ENCODE measurements at places on chromosomes 12 and 14. TPM values are rescaled to one million over a fixed set of nuclear protein-coding genes. Genes with fewer than 3 reads are reported as not detected.

The SPX gene
- total RNA-seq = 4.0 TPM

The DPPA3 gene
- not detected for total RNA-seq

The OSGEP gene
- total RNA-seq = 26.9 TPM

The DNAI7 gene
- total RNA-seq = 0.13 TPM

The GNS gene
- 58.8 TPM for total RNA-seq

The TSHR gene
- not detected for total RNA-seq

The ALDH1L2 gene
- total RNA-seq = 3.5 TPM

The FITM1 gene
- total RNA-seq = not detected

The OVCH1 gene
- total RNA-seq = not detected

The STAB2 gene
- 0.01 TPM for total RNA-seq

The DLK1 gene
- total RNA-seq = 0.17 TPM

The TGFB3 gene
- 0.73 TPM for total RNA-seq

The TROAP gene
- total RNA-seq = 88.1 TPM

The NINJ2 gene
- total RNA-seq = 0.61 TPM

The KLRG1 gene
- total RNA-seq = 1.8 TPM

The SLC2A3 gene
- 13.3 TPM for total RNA-seq

The CD27 gene
- not detected for total RNA-seq

The DAO gene
- total RNA-seq = not detected

The ACSS3 gene
- total RNA-seq = not detected

The PGAM5 gene
- total RNA-seq = 43.5 TPM

The PGF gene
- 5.0 TPM for total RNA-seq

The DCD gene
- total RNA-seq = not detected

The USP44 gene
- total RNA-seq = 0.17 TPM

The DCP1B gene
- 8.2 TPM for total RNA-seq

The DNAJC22 gene
- total RNA-seq = 22.4 TPM

The SERPINA12 gene
- not detected for total RNA-seq

The TSPAN19 gene
- not detected for total RNA-seq

The TAS2R20 gene
- total RNA-seq = not detected

The CCDC175 gene
- total RNA-seq = not detected

The EPYC gene
- total RNA-seq = not detected

The OTUB2 gene
- 2.7 TPM for total RNA-seq

The FGD6 gene
- total RNA-seq = 12.1 TPM

The DTX1 gene
- 0.36 TPM for total RNA-seq

The CCDC184 gene
- total RNA-seq = 2.8 TPM

The CNTN1 gene
- total RNA-seq = 51.1 TPM

The GRIP1 gene
- total RNA-seq = 6.4 TPM

The NYNRIN gene
- 0.44 TPM for total RNA-seq

The AMHR2 gene
- total RNA-seq = 1.1 TPM

The KRT78 gene
- total RNA-seq = 0.10 TPM

The TMEM120B gene
- total RNA-seq = 16.7 TPM

The SLC17A8 gene
- 0.06 TPM for total RNA-seq

The CLEC4C gene
- total RNA-seq = not detected

The SYNDIG1L gene
- 0.03 TPM for total RNA-seq

The ZNF891 gene
- total RNA-seq = 0.29 TPM

The KRT6C gene
- total RNA-seq = not detected

The LMNTD1 gene
- not detected for total RNA-seq

The RPS29 gene
- total RNA-seq = 4,748 TPM

The AKAP5 gene
- total RNA-seq = 0.36 TPM

The KRT85 gene
- total RNA-seq = 0.05 TPM

The LRFN5 gene
- total RNA-seq = not detected

The DHH gene
- not detected for total RNA-seq

The IFNG-AS1 gene
- not detected for total RNA-seq

The FOXG1 gene
- total RNA-seq = 0.19 TPM

The ADCY4 gene
- total RNA-seq = not detected

The TAS2R31 gene
- 0.16 TPM for total RNA-seq
